Neural progenitor cell (in vitro differentiated cells): ENCODE measurements at places on chromosomes 6 and 20.

GRCh38 chr6:7932625-7933024, 22.0 kb upstream of the TXNDC5 start:
- no peak for DNase-seq

- no peak for DNase-seq
These were observed 181.2 kb upstream of the TNFAIP3 start for GRCh38 chr6:137685798-137686375.

GRCh38 chr20:33789109-33789857, 21.9 kb upstream of the CHMP4B start:
- DNase-seq, result no peak

GRCh38 chr6:36056178-36056577, 28.6 kb downstream of the MAPK14 start:
- no peak for DNase-seq

GRCh38 chr6:36596356-36596755, 2.2 kb downstream of the SRSF3 start:
- DNase-seq, result no peak

DNA sequence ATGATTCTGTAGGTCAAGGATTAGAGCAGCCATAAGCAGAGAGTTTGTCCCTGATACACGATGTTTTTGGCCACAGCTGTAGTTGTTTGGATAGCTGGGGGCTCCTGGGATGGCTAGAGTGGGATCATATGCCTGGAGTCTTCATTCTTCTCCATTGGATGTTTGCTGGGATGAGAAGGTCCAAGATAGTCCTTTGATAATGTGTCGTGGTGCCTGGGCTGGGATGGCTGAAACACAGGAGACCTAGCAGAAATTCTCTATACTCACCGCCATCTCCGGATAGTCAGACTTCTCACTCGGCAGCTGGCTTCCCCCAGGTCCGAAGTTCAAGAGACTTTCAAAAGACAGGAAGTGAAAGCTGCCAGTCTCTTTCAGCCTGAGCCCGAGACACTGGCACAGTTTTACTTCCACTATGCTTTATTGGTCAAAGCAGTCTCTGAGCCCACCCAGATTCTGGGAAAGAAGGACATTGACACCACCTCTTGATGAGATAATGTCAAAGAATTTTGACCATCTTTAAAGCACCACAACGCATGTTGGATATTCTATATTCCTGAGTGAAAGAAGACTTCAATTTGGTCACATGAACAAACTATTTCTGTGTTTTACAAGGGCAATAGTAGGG, 16.0 kb downstream of the MARCKS start:
- DNase-seq, result no peak

- no peak for DNase-seq
These were observed 23.0 kb upstream of the EXOC2 start for GRCh38 chr6:715709-716491.

GRCh38 chr6:118680452-118681095, 29.2 kb upstream of the CEP85L start:
- no peak for DNase-seq

- no peak for DNase-seq
These were observed 22.9 kb downstream of the CNKSR3 start for GRCh38 chr6:154487367-154488247.

- DNase-seq, result no peak
These were observed 32.0 kb downstream of the KIF16B start for GRCh38 chr20:16541226-16541625.

DNA sequence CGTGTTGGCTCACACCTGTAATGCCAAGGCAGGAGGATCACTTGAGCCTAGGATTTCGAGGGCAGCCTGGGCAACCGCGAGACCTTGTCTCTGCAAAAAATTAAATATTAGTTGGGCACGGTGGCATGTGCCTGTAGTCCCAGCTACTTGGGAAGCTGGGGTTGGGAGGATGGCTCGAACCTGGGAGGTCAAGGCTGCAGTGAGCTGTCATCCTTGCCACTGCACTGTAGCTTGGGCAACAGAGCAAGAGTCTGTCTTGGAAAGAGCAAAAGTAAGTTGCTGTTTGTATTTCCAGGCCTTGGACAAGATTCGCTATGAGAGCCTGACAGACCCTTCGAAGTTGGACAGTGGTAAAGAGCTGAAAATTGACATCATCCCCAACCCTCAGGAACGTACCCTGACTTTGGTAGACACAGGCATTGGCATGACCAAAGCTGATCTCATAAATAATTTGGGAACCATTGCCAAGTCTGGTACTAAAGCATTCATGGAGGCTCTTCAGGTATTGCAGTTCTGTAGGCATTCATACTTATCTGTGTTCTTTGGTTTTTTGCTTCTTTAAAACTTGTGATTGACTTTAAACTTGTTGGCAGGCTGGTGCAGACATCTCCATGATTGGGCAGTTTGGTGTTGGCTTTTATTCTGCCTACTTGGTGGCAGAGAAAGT, 2.3 kb downstream of the HSP90AB1 start:
- DNase-seq, result no peak

GRCh38 chr6:106005013-106005412, 81.1 kb upstream of the PRDM1 start:
- DNase-seq, result no peak
